ENCODE measurements at places on chromosomes 5 and 9.

GRCh38 chr5:116520771-116521170, 53.9 kb downstream of the SEMA6A start:
- DNase-seq = no peak

GRCh38 chr5:163807781-163808180, 302.4 kb downstream of the MAT2B start:
- no peak for DNase-seq

DNA sequence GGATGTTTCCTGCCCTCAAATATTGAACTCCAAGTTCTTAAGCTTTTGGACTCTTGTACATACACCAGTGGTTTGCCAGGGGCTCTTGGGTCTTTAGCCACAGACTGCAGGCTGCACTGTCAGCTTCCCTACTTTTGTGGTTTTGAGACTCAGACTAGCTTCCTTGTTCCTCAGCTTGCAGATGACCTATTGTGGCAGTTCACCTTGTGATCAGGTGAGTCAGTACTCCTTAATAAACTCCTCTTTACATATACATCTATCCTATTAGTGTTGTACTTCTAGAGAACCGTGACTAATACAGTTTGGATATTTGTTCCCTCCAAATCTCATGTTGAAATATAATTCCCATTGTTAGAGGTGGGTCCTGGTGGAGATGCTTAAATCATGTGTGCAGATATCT, 681.9 kb upstream of the ARRDC3 start:
- DNase-seq = no peak

- DNase-seq = peak; percentile 64
Measured at GRCh38 chr5:173802670-173803165, 85.4 kb upstream of the CPEB4 start.

GRCh38 chr5:15798006-15798405, 298.0 kb downstream of the FBXL7 start:
- no peak for DNase-seq

GRCh38 chr5:158910782-158911692, 188.7 kb downstream of the EBF1 start:
- DNase-seq = peak; percentile 55

GRCh38 chr5:167244583-167244982, 1046.9 kb upstream of the WWC1 start:
- peak; percentile 67 for DNase-seq

DNA sequence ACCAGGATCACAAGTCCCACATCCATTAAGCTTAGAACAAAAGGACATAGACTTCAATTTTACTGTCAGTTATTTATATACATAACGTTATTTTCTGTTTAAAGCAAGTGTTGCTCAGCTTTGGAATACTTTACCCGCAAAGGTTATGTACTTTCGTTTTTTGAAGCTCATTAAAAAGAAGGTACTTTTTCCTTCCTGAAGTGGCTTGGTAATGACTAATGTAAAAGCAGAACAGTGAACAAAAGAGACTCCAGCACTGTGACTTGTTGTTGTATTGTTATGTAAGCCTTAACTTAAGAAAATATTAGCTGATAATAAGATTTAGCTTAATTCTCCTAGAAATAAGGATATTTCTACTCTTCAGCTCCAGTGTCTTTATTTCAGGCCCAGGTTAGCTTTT, 97.3 kb upstream of the SLCO6A1 start:
- no peak for DNase-seq

Data from foreskin fibroblast (primary cell).